Fibroblast of lung (primary cell): ENCODE measurements at places on chromosomes 12 and 14. TPM values are rescaled to one million over a fixed set of nuclear protein-coding genes. Genes with fewer than 3 reads are reported as not detected.

ACIN1 gene
- total RNA-seq: 58.3 and 75.1 TPM in 2 replicates

CFAP54 gene
- 5.1 and 7.1 TPM in 2 replicates for total RNA-seq

OR4K13 gene
- total RNA-seq: not detected in 2 replicates

KRT85 gene
- total RNA-seq: not detected in 2 replicates
